ENCODE measurements at places on chromosomes 5 and 9.

DNA sequence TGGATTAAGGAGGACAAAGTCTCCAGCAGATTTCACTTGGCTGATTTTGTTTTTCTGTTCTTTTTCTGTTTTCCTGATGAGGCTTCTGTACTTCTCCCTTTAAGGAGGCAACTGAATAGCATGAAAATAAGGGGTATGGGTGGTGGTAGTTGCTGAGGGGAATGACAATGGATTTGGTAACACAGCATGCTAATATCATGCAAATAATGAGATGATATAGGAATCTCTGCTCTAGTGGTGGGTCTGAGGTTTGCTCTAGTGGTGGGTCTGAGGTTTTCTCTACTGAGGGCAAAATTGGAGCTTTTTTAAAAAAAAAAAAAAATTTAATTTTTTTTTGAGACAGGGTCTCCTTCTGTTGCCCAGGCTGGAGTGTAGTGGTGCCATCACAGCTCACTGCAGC lies 139.7 kb downstream of the C9orf152 start:
- no peak for DNase-seq

DNA sequence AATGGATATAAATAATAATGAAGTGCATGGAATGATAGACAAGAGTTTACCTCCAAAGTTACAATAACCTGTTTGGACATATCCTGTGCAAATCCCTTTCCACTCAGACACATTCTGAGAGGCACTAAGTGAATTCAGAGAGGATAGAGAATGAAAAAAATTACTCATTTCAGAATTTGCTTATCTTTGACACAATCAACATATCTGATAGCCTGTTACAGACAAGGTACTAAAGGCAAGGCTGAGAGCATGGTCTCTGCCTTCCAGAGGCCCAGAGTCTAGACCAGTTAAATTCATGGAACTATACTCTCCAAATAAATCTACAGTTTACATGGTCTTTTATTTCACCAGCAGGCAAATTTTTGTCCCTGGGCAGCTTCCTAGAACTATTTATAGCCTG lies 371.8 kb upstream of the PTGER4 start:
- no peak for DNase-seq

DNA sequence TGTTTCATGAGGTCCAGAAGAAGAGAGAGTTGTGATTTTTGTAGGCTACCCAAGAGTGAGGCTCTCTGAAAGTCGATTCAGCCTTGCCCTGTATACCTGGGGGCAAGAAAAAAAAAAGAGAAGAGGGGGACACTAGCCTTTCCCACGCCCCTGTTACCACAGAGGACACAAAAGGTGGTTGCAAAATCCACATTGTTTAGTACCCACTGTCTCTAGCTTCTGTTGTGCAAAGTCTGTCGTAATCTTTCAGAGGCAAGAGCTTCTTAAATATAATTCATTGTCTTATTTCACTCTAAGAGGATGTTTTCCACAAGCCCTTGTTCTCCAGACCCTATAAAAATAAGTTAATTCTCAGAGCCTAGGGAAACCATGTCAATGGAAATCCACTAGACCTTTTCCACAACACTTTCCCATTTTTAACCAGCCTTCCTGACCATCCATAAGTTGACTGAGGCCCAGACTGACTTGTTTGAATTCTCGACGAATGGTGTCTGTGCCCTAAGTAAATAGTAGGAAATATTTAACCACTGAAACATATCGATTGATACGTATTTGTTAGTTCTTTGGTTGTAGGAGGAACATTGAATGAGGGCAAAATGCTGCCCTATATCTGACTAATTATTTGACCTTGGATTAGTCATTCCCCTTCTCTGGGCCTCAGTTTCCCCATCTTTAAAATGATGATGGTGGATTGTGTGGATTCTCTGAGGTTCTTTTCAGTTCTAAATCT lies 182.7 kb downstream of the PAPPA start:
- DNase-seq, result no peak

DNA sequence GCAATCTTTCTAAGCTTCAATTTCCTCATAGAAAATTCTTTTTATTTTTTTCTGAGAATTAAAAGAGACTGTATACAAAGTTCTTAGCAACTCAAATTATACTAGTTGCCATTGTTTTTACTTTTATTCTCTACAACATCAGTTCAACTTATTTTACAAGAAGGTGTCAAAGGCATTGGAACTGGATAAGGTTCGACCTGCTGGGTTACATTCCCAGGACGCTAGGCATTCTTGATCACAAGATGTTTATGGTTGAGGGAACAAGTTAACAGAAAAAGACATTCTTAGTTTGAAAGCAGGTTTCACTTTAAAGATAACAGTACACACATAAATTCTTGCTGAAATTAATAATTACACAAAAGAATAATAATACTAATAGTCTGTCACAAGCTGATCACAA lies 163.5 kb upstream of the SNX2 start:
- no peak for DNase-seq

GRCh38 chr9:36118201-36118600 lies 18.3 kb upstream of the GLIPR2 start:
- DNase-seq, result no peak

All from natural killer cell (primary cell).